Non-pigmented ciliary epithelial cell (primary cell): ENCODE measurements at places on chromosomes 4 and X.

- DNase-seq = no peak
Measured at GRCh38 chrX:21698272-21698671, 40.1 kb upstream of the KLHL34 start.

DNA sequence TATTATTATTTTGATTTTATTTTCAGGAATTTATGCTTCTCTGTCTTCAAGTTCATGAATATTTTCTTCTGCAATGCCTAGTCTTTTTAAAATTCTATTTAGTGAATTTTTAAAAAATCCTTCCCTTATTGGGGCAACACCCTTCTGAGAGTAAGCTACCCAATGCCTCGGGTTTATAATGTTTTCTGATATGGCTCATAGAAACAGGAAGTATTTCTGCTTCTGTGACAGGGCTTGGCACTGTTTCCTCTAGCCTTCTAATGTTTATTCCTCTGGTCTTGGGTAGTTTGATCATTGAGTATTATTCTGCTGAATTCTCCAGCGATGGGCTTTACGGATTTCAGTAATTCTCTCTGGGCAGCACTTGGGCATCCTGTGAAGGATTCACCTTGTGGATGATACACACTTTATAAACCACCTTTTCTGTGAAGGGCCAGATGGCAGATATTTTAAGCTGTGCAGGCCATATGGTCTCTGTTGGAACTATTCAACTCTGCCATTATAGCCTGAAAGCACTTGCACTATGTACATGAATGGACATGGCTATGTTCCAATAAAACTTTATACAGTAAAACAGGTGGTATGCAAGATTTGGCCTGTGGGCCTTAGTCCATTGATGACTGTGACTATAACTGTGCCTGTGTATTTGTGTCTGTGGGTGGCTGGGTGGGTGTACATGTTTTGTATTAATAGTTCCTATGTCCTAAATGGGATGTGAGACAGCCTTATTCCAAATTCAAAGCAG lies 95.9 kb upstream of the FAT1 start:
- DNase-seq = no peak

- DNase-seq = no peak
Measured at GRCh38 chr4:4339504-4340085, 47.3 kb upstream of the NSG1 start.

DNA sequence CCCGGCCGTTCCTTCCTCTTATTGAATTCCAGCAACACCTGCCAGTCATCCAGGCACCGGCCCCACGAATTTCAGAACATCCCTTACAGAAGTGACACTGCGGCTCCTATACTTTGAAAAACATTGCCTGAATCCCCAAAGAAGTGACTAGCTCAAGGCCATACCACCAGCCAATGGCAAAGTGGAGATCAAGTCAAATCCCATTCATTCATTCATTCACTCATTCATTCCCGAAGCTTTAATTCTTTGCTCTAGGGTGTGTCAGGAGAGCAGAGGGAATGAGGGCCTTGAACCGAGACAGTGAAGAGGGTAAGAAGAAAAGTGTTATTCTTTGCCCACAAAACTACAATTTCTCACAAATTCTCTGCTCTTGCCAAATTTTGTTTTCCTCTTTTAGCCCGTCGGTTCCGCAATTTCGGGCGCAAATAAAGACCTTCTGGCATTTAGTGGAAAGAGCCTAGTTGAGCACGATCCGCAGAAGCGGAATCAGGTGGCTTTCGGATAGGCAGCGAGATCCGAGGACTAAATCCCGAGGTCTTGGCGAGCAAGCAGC lies 824 bp upstream of the HMGB3 start:
- no peak for DNase-seq

- DNase-seq = no peak
Measured at GRCh38 chrX:20620306-20620705, 353.6 kb upstream of the RPS6KA3 start.

DNA sequence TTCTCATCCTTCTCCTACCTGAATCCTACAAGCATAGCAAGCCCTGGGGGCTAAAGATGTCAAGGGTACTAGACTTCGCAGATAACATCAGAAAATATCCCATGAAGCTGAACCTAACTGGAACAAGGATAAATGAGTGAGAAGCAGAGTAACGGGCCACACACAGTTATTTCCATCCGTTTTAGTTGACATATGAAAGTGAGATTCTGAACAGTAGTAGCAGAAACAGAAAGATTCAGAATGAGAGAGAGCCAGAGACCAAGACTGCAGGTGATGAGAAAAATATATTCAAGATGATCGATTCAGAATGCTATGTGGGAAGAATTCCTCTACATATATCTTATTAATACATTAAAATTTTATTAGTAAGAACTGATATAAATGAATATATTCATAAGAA lies 165.1 kb downstream of the TSPAN5 start:
- DNase-seq = no peak

- DNase-seq = no peak
Measured at GRCh38 chr4:79294064-79294463, 31.8 kb downstream of the NAA11 start.

GRCh38 chrX:113514906-113515305 lies 674.3 kb upstream of the AMOT start:
- no peak for DNase-seq

GRCh38 chr4:74441744-74442143 lies 3.2 kb upstream of the AREG start:
- no peak for DNase-seq

- no peak for DNase-seq
Measured at GRCh38 chrX:41664908-41665307, 23.9 kb upstream of the GPR34 start.
